ENCODE measurements at places on chromosomes 16 and 17.
A peak's percentile ranks its signal among the peaks of the same experiment; 100 is the strongest.

- no peak for DNase-seq
Measured at GRCh38 chr17:80372922-80373570, 41.9 kb upstream of the ENDOV start.

GRCh38 chr17:10292057-10292937 is 80.5 kb downstream of the MYH13 start:
- no peak for DNase-seq

DNA sequence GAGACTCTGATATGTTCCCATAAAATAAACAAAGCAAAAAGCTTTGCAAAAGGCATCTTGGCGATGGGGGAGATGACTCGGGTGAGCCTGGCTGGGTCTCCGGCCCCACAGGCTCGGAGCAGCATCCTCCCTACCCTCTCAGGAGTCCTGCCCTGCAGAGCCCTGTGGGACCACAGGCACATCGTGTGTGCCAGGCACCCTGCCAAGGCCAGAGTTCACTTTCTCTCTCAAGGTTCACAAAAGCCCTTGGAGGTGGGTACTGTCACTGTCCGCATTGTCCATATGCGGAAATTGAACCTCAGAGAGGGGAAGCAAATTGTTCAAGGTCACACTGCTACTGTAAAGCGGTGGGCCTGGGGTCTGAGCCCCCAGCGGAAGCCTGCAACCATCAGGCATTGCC is 48.5 kb downstream of the CRISPLD2 start:
- DNase-seq, result peak; percentile 44

GRCh38 chr17:39754958-39755553 is 17.3 kb downstream of the GRB7 start:
- no peak for DNase-seq

DNA sequence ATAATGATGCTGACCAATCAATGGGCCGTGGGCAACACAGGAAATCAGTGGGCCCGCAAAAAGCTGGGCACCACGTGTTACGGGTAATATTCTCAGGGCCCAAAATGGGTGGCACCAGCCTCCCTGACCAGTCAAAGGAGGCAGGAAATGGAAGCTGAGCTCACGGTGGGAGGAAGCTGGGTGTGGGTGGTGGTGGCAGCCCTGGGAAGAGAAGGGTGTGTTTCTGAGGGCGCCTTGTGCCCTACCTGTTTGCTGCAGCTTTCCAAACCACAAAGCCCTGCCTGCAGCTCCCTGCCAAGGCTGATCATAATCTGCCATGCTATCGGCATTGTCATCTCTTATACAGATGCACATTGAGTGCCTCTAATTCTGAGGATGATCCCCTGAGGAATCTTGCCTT is 457.9 kb downstream of the SLC39A11 start:
- no peak for DNase-seq

DNA sequence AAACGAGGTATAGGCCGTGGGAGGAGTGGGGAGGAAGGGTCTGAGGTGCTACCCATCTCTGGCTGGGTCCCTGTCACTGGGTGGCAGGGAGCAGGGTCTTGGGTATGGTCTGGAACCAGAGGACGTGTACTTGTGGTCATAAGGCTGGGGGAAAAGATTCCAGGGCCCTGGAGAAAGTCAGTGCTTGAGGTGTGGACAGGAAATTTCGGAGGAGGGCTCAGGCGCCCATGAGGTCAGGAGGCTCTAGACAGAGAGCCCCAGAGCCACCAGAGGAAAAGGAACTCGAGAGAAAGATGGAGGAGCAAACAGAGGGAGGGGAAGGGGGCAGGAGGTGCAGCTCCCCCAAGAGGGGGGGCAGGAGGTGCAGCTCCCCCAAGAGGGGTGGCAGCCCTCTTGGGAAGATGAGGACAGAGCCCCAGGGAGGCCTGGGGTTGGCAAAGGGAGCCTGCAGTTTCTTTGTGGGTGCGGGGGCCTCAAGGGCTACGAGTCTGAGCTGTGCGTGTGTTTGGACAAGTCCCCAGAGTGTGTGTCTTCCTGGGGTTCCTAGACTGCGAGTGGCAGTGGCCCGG is 683 bp upstream of the SLC7A6 start:
- no peak for DNase-seq

- no peak for DNase-seq
Measured at GRCh38 chr17:44323359-44324091, 1.1 kb downstream of the SLC25A39 start.

GRCh38 chr16:53668869-53669268 is 34.8 kb downstream of the RPGRIP1L start:
- DNase-seq, result no peak

GRCh38 chr16:24282141-24282540 is 26.0 kb downstream of the CACNG3 start:
- DNase-seq, result no peak

DNA sequence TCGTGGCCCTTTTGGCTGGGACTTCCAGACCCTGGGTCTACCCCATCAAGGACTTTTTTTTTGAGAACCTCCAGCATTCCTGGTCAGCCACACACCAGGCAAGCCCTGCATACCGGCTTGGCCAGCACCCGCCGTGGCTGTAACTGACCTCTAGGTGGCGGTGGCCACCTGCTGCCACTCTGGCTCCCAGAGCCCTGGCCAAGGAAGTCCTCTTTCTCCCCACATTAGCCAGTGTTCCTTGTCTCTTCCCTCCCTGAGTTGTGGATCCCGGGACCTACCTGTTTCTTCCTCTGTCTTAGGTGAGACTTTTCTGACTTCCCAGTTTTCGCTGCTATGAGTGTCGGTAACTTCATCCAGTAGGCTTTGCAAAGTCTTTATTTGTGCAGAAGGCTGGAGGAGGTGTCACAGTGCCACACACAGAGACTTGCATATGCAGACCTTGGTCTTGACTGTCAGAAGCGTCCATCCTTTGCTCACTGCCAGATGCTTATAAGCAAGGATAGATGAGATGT is 348.3 kb downstream of the CPPED1 start:
- peak; percentile 23 for DNase-seq
